Activated naive CD4-positive, alpha-beta T cell treated with Interleukin-2 at 50 U/mL for 16 hours (primary cell): ENCODE measurements at places on chromosomes 7 and 10.

DNA sequence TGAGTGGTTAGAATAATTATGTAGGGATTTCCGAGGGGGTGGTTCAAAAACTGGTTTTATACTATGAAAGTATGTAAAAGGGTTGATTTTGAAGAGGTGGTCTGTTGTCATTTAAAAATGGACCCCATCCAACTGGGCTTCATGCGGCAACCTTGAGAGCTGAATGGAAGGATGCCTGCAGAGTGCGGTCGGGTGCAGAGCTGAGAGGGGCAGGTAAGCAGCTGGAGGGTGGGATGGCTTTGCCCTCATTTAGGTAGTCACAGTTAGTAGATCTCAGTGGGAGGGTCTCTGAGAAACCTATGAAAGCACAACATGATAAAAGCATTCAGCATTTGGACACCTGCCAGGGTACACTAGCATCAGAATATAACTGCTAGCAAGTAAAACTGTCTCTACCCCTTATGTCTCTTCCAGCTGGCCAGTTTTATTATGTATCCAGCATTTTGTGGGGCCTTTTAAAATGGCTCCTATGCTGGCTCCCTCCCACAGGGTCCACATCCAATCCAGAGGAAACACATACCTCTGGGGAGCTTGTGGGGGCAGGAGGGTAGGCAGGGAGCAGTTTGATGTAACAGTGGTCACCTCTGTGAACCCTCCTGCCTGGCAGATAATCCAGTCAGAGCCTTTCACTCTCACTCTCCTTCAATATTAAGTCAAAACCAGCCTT lies 75.9 kb upstream of the MAGI2 start:
- no peak for DNase-seq

GRCh38 chr10:80512031-80512526 lies 25.6 kb upstream of the SH2D4B start:
- no peak for DNase-seq

GRCh38 chr10:16949816-16950215 lies 132.6 kb upstream of the RSU1 start:
- no peak for DNase-seq

DNA sequence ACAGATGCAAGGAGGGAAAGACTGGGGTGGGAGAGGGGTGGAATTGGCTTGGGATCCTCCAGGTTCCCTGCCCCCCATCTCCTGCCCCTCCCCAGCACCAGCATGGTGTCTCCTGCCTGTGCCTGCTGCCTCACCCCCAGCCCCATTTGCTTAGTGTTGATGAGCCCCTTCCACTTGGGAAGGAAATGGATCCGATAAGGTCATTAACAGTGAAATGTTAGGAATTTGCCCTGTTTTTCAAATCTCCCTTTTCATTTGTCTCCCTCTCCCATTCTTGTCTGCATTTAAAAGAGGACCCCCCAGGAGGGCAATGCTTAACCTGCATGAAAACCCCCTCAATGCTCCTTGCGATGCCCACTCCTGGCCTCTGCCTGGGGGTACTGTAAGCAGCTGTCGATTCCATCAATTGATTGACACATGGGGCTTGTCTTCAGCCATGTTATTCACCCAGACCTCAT lies 51.5 kb downstream of the HK1 start:
- no peak for DNase-seq

GRCh38 chr10:51074238-51075028 lies at the start of gene PRKG1:
TSS of gene PRKG1 (plus strand) at chr10:51074487.
- no peak for DNase-seq

DNA sequence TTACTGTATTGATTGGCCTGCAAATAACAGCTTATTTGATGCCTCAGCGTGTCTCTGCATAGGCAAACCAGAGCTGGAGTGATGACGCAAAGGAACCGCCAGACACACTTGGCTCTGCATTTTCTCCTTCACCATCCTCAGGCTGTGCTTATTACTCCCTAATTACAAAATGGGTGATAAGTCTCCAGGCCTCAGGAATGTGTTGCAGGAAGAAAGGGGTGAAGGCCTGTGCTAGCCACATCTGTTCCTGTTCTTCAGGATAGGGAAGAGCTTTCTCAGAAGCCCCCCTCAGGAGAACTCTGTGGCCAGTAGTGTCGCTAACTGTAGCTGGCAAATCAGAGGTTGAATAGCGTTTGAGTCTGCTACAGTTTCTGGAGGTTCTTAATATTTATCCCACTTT lies 5.1 kb downstream of the TDRD1 start:
- DNase-seq, result no peak

DNA sequence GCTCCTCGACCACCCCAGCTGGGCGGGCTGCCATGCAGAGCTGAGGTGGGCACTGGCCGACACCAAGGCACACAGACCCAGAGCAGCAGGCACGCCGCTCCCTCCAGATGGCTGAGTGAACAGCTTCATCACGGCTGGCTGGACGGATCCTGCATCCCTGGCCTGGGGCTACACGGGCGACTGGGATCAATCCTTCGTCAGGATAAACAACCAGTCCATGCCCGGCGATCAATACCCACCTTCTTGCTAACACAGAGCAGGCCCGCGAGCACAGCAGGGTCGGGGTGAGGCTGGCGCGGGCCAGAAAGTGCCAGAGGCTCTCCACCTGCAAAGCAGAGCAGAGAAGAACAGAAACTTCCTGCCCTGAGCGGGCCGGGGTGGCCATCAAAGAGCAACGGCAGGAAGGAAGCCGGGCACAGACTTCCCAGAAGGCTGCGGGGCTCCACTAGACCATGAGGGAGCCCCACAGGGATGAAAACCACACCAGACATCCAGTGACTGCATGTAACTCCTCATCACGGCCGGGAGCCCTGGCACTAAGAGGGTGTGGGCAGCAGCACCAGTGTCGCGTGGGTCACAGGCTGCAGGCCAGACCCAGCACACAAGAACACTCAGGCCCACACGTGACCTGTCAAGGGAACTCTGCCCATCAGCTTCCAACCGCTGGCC lies 166.4 kb downstream of the MAD1L1 start:
- DNase-seq, result peak; percentile 8

DNA sequence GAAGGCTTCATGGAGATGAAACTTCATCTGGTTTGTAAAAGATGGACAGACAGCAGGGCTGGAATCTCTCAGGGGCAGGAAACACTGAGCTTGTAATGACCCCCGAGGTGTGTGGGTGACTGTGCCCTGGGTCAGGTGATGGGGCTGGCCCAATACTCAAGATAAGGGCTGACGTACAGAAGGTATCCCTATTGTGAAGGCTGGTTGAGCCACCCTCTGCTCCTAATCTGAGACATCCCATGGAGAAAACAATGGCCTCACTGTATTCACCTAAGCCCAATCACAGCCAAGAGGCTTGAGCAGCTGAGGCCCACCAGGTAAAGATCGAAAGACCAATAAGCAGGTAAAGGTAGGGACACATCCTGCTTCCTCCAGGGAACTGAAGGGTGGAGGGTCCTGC lies 34.8 kb upstream of the NUB1 start:
- no peak for DNase-seq

GRCh38 chr7:41002741-41003610 lies 699.9 kb downstream of the INHBA start:
- no peak for DNase-seq

DNA sequence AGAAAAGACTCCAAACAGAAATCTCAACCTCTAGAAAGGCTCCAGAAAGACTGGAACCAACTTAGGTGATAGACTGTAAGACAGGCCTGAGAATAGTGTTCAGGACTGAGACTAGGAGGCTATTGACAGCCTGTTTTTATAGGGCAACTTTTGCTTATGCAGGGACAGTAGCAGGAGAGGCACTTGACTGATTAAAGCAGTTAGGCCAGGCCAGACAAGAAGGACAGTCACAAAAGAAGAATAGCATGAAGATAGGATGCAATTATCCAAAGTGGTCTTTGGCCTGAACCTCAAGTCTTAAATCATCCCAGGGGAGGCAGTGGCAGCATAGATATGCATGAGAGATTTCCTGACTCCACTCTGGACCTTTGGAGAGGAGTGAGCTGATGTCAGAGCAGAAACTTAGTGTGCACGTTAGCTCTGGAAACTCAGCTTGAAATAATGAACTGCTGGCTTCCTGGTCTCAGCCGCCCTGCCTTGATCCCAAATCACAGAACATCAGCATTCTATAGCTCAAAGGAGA lies 290.6 kb downstream of the SORCS3 start:
- DNase-seq, result no peak

GRCh38 chr10:23512355-23513058 lies 73.6 kb downstream of the OTUD1 start:
- no peak for DNase-seq

- no peak for DNase-seq
These were observed 137.7 kb downstream of the CHN2 start for GRCh38 chr7:29332042-29332811.

- DNase-seq, result no peak
These were observed 29.1 kb downstream of the EPC1 start for GRCh38 chr10:32317795-32318357.

- DNase-seq, result no peak
These were observed 162.9 kb downstream of the SEMA3D start for GRCh38 chr7:85023916-85024315.

- DNase-seq, result no peak
These were observed 111.7 kb downstream of the UNCX start for GRCh38 chr7:1344421-1344820.

- no peak for DNase-seq
These were observed 1113.0 kb upstream of the C7orf33 start for GRCh38 chr7:147477526-147477925.

DNA sequence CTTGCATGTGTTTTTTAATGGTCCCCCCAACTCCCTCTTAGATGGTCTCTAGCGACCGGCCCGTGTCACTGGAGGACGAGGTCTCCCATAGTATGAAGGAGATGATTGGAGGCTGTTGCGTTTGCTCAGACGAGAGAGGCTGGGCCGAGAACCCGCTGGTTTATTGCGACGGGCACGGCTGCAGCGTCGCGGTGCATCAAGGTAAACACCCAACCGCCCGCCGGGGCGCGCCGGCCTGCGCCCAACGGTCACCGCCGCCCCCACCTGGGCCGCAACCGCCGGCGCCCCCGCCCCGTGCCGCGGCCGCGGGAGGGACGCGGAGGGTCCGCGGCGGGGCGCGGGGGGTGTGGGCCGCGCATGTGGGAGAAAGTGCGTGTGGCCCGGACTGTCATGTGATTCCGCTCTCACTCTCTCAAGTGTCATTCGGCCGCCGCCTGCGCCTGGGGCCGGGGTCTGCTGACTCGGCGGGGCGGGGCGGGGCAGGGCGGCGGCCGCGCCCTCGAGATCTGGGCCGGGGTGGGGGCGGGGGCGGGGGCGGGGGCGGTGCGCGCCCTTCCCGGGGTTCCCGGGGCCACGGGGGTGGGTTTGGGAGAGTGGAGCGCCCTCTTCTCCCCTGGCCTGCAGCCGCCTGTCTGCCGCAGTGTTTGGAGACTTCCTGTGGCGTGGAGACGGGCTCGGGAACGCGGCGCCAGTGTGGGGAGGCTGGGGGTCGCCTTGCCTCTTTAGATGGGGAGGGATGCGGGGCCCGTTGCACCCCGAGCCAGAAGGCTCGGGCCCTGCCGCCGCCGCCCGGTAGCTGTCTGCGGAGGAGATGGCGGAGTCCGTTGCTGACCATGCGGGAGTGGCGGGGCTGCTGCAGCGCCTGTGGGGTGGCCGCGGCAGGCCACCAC lies 817 bp downstream of the MLLT10 start:
- DNase-seq, result peak; percentile 63

GRCh38 chr7:90923541-90923997 lies 327.4 kb downstream of the CDK14 start:
- no peak for DNase-seq

DNA sequence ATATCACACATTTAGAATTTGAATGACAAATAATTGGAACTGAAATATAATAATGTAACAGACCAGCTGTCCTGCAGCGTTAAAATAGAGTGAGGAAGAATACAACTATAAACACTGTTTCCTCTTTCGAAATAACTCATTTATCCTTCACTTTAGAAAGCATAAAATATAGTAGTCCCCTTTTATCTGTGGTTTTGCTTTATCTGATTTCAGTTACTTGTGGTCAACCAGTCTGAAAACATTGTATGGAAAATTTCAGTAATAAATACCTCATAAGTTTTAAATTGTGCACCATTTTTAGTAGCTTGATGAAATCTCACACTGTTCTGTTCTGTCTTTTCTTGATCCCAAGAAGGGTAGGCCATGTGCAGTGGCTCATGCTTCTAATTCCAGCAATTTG lies 31.7 kb downstream of the POLR1F start:
- DNase-seq, result no peak

DNA sequence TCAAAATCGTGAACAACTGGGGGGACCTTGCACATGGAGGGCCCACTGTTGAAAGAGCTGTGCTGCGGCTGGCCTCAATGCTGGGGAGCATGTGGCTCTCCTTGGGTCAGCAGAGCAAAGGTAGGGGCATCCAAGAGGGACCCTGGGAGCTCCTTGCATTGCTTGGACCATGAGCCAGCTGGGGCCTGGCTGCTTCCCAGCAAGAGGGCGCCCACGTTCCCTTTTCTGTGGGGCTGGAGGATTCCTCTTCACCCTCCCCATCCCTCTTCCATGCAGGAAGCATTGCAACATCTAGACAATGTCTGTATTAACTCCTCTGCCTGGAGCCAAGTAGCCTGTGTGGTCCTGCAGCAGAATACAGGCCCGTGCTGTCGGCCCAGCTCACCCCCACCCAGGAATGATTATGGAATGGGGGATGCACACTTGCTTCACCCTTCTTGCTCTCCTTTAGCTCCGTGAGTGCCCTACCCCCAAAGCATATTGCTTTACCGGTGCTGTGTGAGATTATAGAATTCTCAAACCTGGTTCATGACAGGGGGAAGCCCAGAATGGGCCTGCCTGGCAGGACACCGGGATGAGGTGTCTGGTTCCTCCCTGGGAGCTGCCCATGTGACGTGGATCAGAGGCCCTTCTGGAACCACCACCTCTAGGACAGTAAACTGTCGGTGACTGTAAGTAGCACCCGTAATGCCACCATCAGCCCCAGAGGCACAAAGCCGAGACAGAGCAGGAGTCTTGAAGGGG lies 61.9 kb downstream of the SYPL1 start:
- DNase-seq, result no peak

- no peak for DNase-seq
These were observed 172.9 kb downstream of the DKK1 start for GRCh38 chr10:52486840-52487611.

DNA sequence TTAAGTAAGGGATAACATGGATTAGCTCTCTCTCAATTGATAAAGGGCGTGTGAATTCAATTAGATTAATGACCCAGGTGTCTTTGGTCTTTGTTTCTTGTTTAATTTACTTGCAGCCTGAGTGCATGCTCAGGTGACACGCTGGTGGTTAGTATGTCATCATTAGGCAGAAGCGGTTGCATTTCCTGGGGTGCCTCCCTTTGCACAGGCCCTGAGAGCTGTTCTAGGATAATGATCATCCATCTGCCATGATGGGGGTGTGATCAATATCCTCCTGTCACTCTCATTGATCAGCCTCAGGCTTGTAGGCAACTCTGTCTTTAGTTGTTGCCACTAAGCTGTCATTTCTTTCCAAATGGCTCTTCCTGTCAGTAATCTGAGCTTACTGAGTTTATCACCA lies 99.6 kb upstream of the NPS start:
- no peak for DNase-seq

GRCh38 chr10:110498982-110499795 lies 1.5 kb downstream of the DUSP5 start:
- DNase-seq, result peak; percentile 53
